SK-N-SH treated with all-trans-retinoic acid at 6 μM for 48 hours (cell line): ENCODE measurements at places on chromosomes 6 and 20.

DNA sequence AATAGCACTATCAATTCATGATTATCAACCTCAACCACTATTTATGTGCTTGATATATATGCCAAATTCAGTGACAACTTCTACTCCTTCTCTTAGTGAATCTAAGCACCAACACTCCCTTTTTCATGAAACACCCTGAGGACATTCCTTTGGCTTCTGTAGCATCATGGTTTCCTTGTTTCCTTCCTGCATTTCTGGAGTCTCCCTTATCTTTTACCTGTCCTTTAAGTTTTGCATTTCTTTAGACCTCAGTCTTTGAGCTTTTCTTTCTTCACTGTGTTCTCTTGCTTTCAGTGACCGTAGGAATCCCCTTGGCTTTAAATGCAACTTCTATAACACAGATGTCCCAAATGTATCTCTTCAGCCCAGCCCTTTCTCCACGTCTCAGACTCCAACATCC is 143.8 kb upstream of the MLIP start:
- no peak for ATAC-seq

DNA sequence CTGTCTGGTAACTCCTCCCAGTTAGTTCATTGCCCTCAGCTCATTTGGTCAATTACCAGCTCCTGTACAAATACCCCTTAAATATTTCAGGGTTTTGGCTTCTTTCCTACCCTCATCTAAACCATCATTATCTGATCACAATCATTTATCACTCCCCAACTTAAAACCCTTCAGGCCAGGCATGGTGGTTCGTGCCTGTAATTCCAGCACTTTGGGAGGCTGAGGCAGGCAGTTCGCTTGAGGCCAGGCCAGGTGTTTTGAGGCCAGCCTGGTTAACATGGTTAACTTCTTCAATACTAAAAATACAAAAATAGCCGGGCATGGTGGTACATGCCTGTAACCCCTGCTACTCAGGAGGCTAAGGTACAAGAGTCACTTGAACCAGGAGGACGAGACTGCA is 9.4 kb downstream of the TGIF2 start:
- no peak for ATAC-seq

DNA sequence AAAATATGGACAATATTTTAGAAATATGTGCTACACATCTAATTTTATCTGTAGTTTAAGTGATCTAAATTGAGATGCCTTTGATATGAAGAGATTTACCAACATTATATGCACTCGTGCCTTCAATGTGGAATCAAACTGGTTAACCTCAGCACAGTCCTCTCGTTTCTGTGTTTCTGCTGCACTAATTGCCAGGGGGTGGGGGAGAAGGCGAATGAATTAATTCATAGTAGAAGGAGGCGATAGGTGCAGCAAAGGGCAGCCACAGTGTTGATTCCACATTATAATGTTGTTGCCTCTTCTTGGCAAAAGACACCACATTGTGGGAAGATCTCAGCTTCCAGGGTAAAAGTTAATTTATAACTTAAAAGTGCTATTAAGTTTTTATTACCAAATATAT is 161.6 kb downstream of the QKI start:
- no peak for ATAC-seq

- peak; percentile 12; the same call in 1 of the 3 replicates for ATAC-seq
These were observed 62.1 kb upstream of the ZNF217 start for GRCh38 chr20:53655625-53656292.

DNA sequence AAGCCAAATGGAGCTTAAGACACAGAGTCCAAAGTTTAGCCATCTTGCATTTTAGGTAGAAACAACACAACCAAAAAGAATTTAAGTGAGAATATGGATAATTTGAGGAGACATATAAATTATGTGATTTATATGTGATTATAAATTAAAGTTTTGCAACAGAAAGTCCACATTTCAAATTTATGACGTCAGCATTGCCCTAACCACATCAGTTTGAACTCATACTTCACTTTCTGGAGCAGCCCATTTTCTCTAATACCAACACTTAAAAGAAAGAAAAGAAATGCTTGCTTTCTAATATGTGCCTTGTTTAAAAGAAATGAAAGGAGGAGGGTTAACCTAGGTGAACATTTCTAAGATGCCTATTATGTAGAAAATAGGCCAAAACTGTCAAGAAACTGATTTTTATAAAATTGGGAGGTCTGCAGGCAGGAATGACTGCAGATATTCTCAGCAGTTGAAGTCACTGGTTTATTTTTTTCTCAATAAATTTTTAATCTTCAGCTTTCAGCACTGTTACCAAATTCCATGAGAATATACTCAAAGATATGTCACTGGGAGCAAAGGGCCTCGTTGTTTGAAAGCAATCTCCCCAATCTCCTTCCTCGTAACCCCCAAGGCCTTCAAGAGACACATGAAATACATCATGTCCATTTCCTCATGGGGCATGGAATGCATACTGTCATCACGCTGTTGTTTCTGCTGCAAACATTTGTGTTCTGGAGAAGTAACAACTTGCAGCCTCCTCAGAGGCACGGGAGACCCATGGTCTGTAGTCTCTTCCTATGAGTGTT is 137.8 kb downstream of the SOD2 start:
- ATAC-seq, result no peak

DNA sequence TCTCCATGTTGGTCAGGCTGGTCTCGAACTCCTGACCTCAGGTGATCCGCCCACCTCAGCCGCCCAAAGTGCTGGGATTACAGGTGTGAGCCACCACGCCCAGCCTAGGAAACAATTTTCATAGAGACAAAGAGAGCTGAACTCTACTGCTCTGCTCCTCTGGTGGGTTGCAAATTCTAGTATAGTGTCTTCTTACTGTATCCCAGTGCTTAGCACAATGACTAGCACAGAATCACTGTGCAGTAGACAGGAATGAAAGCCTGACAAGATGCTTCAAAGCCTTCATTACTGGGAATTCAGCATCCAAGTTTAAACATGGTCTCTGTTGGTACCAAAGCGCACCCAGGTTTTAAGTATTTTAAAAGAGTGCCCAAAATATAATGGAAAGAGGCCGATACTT is 96.5 kb upstream of the SALL4 start:
- ATAC-seq, result no peak

- ATAC-seq, result no peak
These were observed 36.1 kb downstream of the SLC22A2 start for GRCh38 chr6:160222491-160222890.

- ATAC-seq, result no peak
These were observed 118.3 kb upstream of the SLC22A23 start for GRCh38 chr6:3575166-3575565.

DNA sequence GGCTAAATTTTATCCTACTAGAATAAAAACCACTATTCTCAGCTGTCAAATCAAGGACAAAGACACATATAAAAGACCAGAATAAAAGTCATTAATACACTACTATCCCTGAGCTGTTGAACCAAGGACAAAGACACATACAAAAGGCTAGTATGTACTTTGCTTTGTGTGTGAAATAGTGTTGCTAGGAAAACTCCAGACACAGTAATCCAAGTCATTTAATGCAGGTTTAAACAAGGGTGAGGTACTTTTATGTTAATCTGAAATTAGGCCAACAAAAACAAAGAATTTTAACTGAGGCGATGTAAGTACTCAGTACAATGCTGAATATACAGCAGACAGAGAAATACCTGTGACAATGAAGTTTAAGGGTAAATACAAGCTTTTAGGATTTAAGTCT is 18.9 kb downstream of the GCLC start:
- no peak for ATAC-seq

DNA sequence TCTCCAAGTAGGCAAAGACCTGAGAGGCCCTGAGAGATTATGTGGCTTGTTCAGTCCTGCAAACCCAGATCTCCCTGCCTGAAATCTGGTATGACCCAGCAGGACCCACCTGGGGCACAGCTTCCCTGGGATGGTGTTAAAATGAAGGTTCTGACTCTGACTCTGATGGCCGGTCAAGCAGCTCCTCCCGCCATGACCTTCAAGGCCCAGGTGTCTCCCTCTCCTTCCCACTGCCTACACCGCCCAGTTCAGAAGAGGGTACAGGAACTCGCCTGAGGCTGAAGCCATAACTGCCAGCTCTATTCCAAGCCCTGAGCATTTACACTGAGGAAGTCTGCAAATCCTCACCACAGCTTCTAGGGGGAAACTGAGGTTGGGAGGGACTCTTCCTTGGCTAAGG is 5.9 kb upstream of the CST7 start:
- ATAC-seq, result no peak

DNA sequence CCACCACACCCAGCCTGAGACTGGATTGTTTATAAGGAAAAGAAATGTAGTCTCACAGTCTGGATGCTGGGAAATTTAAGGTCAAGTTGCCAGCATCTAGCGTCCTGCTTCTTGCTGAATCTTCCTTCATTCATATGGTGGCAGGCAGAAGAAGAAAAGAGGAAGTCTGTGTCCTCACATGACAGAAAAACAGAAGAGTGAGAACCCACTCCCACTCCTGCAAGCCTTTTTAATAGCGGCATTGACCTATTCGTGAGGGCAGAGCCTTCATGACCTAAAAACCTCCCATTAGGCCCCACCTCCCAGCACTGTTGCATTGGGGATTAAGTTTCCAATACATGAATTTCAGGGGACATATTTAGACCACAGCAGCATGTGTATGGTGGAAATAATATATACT is 160.8 kb upstream of the BMP2 start:
- no peak for ATAC-seq

DNA sequence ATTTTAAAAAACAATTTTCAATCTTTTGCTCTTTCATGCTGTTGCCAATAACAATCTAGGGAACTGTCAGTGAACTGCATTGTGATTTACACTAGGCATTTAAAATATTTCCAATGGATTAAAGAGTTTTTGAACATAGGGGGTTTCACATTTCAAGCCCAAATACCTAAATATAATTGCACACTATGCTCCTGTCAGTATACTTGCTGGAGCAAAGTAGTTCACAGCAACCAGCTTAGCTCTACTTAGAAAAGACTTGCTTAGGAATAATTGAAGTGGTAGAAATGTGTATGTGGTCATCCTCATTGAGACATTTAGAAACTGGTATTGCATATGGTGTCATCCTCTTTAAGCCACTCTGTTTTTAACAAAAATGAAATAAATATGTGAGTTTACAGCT is 41.7 kb upstream of the REV3L start:
- ATAC-seq, result no peak

GRCh38 chr20:49435639-49436038 is 46.8 kb downstream of the KCNB1 start:
- ATAC-seq, result no peak

DNA sequence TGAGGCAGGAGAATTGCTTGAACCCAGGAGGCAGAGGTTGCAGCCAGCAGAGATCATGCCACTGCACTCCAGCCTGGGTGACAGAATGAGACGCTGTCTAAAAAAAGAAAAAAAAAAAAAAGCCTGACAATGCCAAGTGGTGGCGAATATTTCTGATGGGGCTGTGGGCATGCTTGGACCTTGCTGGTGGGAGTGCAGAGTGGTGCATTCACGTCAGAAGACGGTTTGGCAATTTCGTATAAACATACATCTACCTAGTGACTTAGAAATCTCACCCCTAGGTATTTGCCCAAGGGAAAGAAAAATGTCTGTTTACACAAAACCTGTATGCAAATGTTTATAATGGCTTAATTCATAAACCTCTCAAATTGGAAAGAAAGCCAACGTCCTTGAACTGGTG is 33.6 kb downstream of the CTCFL start:
- no peak for ATAC-seq

GRCh38 chr6:67331304-67331703 is 1303.8 kb upstream of the ADGRB3 start:
- no peak for ATAC-seq

DNA sequence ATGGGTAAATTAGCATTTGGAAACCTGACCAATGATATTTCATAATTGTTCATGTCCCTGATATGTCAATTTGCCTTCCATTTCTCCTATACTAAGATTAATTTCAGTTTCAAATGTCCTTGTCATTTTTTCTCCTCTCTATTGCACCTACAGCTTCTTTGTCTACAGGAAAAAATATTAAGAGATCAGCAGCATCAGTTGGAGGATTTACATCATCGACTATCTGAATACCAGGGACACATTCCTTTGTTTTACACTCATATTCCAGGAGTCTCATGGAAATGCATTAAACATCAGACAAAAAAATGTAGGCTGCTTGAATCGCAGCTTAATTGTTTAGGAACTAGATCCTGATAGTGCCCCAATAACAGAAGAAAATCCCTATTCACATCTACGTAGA is 188.2 kb downstream of the PRKN start:
- ATAC-seq, result no peak

GRCh38 chr6:139187489-139187888 is 52.6 kb downstream of the HECA start:
- no peak for ATAC-seq

- ATAC-seq, result no peak
These were observed 133.7 kb downstream of the PXDC1 start for GRCh38 chr6:3617681-3618311.

DNA sequence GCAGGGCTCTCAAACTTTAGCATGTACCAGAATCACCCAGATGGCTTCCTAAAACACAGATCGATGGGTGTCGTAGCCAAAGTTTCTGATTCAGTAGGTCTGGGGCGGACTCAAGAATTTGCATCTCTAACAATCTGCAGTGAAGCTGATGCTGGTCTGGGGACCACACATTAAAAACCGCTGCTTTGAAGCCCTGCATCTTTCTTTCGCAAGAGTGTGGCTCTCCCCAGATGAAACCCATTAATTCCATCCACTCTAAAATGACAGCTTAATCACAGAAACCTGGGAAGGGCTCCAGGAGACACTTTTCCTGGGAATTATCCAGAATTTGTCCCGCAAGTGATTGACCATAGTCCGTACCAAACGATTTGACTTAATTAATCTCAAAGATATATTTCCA is 319.8 kb upstream of the PLCB4 start:
- no peak for ATAC-seq

DNA sequence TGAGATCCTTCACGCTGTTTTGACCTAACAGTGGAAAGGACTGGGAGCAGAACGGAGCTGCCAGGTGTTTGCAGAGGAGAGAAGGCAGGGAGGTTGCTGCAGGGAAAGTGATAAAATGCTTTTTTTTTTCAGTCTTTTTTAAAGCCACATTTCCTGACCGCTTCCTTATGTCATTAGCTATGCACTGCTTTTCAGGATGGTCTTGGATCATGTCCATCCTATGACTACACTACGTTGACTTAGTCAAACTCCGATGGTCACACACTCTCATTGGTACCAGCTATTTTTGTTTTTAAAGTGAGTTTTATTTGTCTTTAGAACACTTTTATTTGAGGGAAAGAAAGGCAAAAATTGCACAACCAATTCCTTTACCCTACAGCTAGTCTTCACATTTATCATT is 89.2 kb upstream of the EXOC2 start:
- no peak for ATAC-seq
